Activated CD4-positive, alpha-beta T cell treated with anti-CD3 and anti-CD28 coated beads, Interleukin-2, amount 50 U/mL, for 1 hour (primary cell): ENCODE measurements at places on chromosomes 5 and 9.

GRCh38 chr5:111865356-111865755, 108.4 kb upstream of the NREP start:
- DNase-seq, result no peak

GRCh38 chr5:66864240-66864884, 268.2 kb downstream of the MAST4 start:
- no peak for DNase-seq

DNA sequence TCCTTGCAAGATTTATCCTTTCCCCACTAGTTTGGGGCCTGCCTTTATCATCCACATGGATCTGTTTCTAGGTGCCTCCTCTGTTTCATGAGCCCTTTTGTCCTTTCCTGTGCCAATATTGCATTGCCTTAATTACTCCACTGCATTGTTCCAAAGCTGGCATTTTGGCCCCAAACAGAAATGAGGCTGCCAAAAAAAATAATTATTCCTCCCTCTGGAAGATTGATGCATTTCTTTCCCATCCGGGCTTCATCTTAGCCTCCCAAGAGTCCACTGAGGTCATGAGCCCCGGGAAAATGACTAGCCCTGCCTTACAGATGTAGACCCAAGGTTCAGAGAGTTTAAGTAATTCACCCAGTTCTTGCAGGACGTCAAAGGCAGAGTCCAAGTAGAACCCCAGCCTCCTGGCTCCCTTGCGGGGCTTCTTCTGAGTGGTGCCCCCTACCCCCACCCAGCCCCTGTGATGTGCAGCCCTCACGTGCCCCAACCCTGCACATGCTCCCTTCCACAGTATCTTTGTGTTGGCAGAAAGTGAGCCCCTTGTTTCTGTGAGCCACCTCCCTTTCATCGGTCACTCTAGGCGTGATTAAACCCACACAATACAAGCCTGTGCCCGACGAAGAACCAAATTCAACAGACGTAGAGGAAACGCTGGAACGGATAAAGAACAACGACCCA, 62.1 kb downstream of the TMOD1 start:
- DNase-seq, result no peak

- no peak for DNase-seq
Measured at GRCh38 chr5:107887166-107887943, 216.6 kb upstream of the EFNA5 start.

DNA sequence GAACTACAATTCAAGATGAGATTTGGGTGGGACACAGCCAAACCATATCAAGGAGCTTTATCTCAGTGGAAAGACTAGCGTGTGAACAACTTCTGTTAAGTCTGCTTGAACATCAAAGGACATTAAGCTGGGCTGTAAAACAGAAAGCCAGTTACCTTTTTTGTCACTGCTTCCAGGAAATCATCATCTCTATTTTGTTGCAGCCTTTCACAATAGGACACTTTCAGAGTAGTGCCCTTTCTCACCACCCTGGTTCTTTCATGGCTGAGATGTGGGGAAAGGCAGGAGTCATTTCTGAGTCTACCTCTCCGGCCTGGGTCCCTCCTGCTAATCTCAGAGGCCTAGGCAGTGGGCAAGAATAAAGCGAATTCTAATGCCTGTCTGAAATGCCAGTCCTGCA, 96.2 kb upstream of the PPP1R2B start:
- DNase-seq, result no peak
